Tibial artery (tissue), 4 donors: ENCODE measurements at places on chromosomes 16 and 17.

GRCh38 chr16:53626811-53627210 is 76.8 kb downstream of the RPGRIP1L start:
- DNase-seq, result no peak

DNA sequence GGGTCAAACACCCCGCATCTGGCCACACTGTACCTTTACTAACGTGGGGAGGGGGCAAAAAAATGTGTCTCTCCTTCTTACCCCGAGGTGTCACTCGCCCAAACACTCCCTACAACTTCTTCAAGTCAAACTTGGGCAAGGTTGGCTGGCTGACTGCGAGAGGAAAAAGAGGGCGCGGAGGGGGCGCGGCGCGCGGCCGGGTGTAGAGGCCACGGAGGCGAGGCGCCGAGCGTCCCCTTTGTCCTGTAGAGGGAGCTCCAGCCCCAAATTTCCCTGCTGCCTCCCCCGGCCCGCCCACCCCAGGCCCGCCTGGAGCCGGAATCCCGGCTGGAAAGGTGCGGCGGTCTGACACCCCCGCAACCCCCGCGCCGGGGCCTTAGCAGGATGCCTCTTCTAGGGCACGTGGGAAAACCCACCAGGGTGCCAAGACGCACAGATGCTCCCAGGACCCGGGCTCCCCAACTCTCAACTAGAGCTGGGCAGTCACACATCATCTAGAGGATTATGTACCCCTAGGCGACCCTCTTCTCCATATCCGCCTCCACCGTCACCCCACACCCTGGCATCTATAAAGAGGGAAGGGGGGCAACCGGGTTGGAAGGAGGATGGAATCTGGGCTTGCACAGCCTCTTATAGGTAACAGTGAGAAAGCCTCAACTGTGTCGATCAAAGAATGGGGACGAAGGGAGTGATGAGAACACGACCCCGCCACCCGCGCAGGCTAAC is 4.2 kb downstream of the IRX3 start:
- DNase-seq, result no peak

GRCh38 chr17:1006054-1006453 is 9.1 kb downstream of the TIMM22 start:
- DNase-seq, result no peak

GRCh38 chr17:75723171-75723930 is 2.1 kb downstream of the ITGB4 start:
- peak; percentile 58 for DNase-seq

- DNase-seq, result no peak
Observed at GRCh38 chr16:65062736-65063583, 58.9 kb downstream of the CDH11 start.

- no peak for DNase-seq
Observed at GRCh38 chr17:34236281-34236892, 18.7 kb upstream of the CCL2 start.

- DNase-seq, result no peak
Observed at GRCh38 chr17:8121681-8122421, 2.1 kb downstream of the HES7 start.

- DNase-seq, result no peak
Observed at GRCh38 chr17:33870936-33871335, 384.1 kb upstream of the CCL2 start.

DNA sequence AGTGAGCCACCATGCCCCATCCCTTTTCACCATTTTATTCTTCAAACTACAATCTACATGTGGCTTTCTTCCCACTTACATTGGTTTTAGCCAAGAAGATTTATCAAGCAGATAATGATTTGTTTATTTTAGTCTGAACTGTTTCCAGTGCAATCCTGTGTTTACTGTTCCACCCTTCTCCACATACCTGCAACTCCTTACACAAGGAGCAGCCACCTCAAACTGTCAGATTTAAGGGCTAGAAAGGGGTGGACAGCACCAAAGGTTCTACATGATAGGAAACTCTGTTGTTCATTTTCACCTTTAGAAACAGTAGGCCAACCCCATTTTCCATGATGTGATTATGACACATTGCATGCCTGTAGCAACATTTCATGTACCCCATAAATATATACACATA is 1.9 kb downstream of the RUNDC1 start:
- DNase-seq, result no peak

GRCh38 chr16:81333356-81333755 is 18.6 kb downstream of the GAN start:
- DNase-seq, result no peak

GRCh38 chr17:43094129-43094835 is 30.9 kb downstream of the BRCA1 start:
- no peak for DNase-seq

DNA sequence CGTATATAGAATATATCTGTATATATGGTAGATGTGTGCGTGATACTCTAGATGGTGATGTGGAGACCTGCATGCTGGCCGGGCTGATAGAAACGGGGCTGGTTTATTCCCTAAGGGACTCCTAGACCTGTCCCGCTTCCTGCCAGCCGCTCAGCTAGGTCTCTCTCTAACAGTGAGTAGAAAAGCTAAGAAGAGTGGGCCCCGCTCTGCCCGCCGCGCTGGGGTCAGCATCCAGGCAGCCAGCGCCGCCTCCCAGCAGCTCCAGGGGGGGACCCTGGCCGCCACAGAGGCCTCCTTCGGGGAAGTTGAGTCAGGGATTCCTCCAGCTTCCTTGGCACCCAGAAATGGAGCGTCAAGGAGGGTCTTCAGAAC is 9.4 kb downstream of the CYGB start:
- DNase-seq, result no peak

GRCh38 chr17:9406046-9406606 is 169.5 kb downstream of the STX8 start:
- DNase-seq, result no peak

GRCh38 chr16:64627781-64628180 is 494.1 kb downstream of the CDH11 start:
- no peak for DNase-seq

GRCh38 chr17:57880086-57880456 is 30.2 kb upstream of the MRPS23 start:
- no peak for DNase-seq

GRCh38 chr17:409308-409847 is 56.8 kb upstream of the RPH3AL start:
- DNase-seq, result peak; percentile 66

DNA sequence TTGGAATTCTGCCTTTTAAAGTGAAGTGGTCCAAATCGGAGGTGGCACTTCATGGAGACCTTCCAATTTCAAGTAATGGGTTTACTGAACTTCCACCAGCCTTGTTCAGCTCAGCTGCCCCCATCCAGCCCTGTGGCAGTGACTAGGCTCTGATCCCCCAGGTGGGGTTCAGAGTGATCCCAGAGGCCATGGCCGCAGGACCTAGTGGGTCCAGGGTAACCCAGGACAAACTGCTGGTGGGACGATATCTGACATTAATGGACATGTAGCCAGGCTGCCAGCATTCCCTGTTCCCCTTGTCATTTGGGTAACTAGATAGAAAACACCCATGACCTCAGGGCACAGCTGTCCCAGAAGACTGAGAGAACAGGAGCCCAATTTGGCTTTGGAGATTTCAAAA is 209.9 kb downstream of the GSG1L start:
- DNase-seq, result no peak

DNA sequence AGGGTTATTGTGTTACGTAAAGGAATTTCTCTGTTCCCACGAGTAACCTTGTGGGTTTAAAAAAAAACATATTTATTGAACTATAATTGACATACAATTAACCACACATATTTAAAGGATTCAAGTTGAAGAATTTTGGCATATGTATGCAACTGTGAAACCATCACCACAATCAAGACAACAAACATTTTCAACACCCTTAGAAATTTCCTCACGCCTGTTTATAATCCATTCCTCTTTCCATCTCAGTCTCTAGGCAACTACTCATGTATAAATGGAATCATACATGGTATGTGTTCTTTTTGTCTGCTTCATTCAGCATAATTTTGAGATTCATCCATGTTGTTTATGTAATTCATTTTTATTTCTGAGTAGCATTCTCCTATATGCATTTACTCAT is 104.0 kb downstream of the MRTFB start:
- no peak for DNase-seq

DNA sequence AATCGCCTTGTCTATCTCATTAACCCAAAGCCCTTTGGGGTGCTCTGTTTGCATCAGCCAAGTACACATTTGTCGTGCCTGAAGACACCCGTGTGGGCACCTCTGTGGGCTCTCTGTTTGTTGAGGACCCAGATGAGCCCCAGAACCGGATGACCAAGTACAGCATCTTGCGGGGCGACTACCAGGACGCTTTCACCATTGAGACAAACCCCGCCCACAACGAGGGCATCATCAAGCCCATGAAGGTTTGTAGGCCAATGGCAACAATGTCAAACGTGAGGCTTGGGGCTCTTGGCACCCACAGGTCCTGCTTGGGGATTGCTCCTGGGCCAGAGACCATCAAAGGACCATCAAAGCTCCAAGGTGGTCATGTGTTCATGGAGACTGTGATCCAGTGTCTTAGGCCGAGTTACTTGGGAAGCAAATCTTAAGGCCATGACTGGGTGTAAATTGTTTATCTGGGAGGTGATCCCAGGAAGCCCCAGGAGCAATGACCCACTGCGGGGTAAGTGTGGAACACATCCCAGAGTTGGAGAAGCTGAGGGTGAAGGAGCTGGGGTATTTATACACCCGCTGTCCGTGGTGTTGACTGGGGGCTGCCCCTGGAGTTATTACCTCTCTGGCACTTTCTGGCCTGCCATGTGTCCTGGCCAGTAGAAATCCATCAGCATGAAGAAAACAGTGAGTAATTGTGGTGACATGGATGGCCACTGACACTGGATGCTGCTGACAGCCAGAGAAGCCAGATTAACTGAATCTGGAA is 24.0 kb downstream of the CDH5 start:
- no peak for DNase-seq

- no peak for DNase-seq
Observed at GRCh38 chr17:45705123-45706009, 78.8 kb upstream of the CRHR1 start.
